ENCODE measurements at places on chromosomes 1 and 21. TPM values are rescaled to one million over a fixed set of nuclear protein-coding genes. Genes with fewer than 3 reads are reported as not detected.

DNA sequence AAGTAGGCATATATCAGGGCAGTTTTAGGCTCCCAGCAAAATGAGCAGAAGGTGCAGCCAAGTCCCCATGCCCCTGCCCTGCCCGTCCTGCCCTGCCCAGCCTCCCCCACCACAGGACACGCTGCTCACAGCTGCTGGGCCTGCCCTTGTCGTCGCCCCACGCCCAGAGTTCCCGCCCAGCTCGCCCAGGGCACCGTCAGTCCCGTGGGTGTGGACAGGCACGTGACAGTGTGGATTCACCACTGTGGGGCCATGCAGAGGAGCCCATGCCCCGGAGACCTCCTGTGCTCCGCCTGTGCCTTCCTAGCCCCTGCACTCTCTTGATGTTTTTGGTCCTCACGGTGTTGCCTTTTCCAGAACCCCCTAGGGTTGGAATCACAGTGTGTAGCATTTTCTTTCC, 7.0 kb downstream of the FAAP20 start:
- DNase-seq = no peak

- DNase-seq = no peak
These were observed 4.3 kb upstream of the S100A9 start for GRCh38 chr1:153353226-153353947.

GRCh38 chr1:44802306-44803061, 2.3 kb downstream of the PLK3 start:
- peak; percentile 45 for DNase-seq

DNA sequence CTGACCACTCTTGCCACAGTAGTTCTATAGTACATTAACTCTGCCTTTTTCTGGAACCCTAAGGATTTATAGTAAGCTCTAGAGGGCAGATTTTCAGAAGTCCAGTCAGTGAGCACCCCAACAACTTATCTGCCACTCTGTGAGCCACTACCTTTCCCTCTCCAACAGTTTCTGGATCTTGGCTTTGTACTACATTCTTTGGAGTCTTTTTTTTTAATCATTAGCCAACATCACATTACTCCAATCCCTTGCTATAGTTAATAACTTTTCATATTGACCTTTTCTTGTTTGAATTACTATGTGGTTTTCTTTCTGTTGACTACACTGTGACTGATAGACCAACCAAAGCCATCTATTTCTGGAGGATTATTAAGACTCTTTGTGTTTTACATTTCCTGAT, 1596.7 kb upstream of the PRMT6 start:
- DNase-seq = no peak

GRCh38 chr1:43766086-43766784, 58.9 kb downstream of the ST3GAL3 start:
- no peak for DNase-seq

DNA sequence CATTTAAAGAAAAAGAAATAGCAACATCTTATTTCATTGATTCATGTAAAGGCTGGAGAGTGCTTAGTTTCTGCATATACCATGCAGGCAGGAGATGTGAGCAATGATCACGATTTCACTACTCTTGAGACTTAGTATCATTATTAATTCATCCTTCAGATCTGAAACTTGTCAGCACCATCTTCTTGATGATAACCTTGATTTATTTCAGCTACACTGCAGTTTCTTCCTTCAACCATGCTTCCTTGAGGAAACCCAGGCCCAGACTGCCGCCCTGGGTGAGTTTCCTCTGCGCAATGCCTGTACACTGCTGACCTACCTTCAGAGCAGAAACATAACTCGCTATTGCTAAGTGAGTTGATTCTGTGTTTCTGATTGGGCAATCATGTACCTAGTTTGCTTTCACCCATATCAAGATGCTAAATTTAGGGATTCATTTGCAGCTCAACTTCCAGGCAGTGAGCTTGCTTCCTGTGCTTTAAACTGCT, 13.5 kb upstream of the BCL10 start:
- no peak for DNase-seq

GRCh38 chr1:34409689-34410229, 233.1 kb downstream of the C1orf94 start:
- no peak for DNase-seq

GRCh38 chr1:245582026-245582425, 427.2 kb downstream of the KIF26B start:
- no peak for DNase-seq

- no peak for DNase-seq
These were observed 5.6 kb upstream of the SAMSN1 start for GRCh38 chr21:14551741-14552140.

- no peak for DNase-seq
These were observed 161.5 kb downstream of the HLX start for GRCh38 chr1:221040691-221041285.

DNA sequence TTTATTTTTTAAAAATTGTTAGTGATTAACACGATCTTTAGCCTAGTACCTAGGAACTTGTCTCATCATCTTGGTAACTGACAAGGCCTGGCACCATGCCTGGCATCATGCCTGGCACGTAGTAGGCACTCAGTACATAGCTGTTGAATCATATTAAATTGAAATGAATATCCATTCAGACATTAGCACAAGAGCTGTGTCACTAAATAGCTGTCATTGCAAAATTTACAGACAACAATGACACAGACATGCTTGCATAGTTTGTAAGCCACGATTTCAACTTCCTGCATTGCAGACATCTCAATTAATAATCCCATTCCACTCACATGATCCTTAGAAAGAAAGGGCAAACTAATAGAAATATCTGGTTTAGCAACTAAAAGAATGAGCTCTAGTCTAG, 15.4 kb upstream of the PHACTR4 start:
- no peak for DNase-seq

DNA sequence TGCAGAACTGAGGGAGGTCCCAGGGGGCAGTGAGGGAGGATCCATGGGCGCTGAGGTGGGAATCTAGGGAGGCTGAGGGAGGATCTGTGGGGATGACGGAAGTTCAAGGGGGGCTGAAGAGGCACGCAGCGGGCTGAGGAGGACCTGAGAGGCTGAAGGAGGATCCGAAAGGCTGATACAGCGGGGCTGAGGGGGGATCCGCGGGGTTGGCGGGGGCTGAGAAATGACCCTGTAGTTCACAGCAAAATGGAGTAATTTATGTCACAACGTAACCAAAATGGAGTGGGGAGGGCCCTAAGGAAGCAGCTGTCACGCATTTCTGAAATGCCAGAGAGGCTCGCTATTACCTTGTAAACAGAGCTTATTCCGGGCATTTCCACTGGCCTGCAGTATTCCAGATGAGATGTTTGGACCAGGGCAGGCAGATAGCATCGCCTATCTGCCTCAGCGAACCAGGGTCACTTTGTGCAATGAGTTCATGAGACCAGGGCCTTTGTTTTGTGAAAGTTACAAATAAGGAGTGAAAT, 926 bp upstream of the MRPL55 start:
- DNase-seq = no peak

Gene ADAMTS5
- total RNA-seq = not detected

Gene GBP6
- total RNA-seq = 0.53 TPM

Gene CGN
- total RNA-seq = 1.4 TPM

Gene ZFP69
- 5.4 TPM for total RNA-seq

Gene SLC1A7
- not detected for total RNA-seq

Gene CFH
- total RNA-seq = 1.5 TPM

Gene TSACC
- total RNA-seq = 0.83 TPM

Gene UCK2
- total RNA-seq = 69.4 TPM

Gene PDE9A
- total RNA-seq = 7.3 TPM

Gene C21orf91
- total RNA-seq = 20.8 TPM

Gene S100A7
- total RNA-seq = not detected

Gene USF1
- total RNA-seq = 34.5 TPM

Data from activated CD4-positive, alpha-beta T cell treated with anti-CD3 and anti-CD28 coated beads for 36 hours (primary cell).